ENCODE measurements at places on chromosomes 13 and 19.

DNA sequence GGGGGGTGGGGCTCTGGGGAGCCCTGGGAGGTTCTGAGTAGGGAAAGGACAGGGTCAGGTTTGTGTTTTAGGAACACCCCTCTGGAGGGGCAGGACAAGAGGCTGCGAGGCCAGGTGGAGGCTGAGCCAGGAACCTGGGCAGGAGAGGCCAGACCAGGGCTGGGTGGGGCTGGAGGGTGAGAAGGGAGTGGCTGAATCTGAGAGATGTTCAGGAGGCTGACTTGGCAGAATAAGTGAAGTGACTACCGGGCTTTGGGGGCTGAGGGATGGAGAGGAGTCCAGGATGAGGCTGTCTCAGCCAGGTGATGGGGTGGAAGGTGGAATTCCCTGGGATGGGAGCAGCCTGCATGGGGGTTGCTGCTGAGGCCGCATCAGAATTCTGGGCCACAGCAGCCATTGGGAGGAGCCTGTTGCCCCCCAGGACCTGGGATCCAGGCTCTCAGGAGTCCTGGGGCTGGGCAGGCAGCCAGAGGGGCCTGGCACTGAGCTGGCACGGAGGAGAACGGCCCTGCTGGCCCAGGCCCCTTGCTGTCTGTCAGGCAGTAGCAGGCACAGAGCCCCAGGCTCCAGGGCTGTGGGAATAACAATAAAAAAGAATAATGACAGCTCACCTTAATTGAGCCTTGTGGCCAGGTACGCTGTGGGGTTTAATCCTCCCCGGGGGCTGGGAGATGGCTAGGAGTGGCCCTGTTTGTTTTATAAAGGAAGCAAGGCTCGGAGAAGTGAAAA is 3.3 kb downstream of the PPP5C start:
- no peak for DNase-seq

- no peak for DNase-seq
These were observed 53.1 kb downstream of the C13orf46 start for GRCh38 chr13:113920606-113921286.

GRCh38 chr13:39132286-39133230 is 94.3 kb downstream of the NHLRC3 start:
- no peak for DNase-seq

GRCh38 chr13:113951246-113951999 is 22.5 kb downstream of the C13orf46 start:
- no peak for DNase-seq

DNA sequence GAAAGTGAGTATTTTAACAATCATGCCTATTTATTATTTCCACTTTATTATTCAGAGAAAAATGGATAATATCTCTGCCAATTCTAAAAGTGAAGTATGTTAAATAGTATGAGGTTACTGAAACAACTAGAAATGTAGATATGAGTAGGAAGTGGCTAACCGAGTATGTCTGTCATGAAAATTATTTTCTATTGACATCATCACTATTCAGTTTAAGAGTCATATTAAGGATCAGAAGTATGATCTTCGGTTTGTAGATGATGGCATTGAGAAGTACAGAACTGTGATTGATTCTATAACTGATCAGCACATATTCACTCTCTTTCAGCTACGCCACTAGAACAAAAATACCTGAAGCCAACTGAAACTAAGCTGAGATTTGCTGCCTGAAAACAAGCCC is 146.4 kb upstream of the SLITRK5 start:
- no peak for DNase-seq

DNA sequence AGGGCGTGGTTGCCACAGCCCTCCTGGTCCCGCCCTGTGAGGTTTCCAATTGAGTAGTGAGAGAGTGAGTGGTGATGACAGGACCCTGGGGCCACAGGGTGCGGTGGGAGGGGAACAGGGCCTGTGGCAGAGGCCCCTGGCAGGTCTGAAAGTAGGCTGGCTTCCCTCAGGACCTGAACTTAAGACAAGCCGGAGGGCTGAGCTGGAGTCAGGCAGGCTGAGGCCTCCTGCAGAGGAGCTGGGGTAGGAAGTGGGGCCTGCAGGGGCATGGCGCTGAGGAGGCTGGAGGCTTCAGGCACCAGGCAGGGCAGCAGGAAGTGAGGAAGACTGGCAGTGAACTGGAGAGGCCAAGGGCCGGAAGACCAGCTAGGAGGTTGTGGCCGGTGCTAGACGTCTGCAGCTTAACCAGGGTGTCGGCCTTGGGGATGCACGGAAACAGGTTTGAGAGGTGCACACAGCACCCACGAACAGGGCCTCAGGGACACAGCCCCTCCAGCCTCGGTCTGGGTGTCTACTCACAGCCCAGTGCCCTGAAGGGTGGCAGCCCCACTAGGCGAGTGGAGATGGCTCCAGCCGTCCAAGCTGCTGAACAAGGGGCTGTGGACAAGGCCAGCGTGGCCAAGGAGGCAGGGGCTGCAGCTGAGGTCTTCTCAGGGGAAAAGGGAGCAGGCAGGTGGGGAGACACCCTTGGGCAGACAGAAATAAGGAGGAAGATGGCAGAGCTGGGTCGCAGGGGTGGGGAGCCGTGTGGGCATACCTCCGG is 17.8 kb downstream of the POP4 start:
- no peak for DNase-seq

- no peak for DNase-seq
These were observed 24.0 kb upstream of the EIF3G start for GRCh38 chr19:10143681-10144080.

DNA sequence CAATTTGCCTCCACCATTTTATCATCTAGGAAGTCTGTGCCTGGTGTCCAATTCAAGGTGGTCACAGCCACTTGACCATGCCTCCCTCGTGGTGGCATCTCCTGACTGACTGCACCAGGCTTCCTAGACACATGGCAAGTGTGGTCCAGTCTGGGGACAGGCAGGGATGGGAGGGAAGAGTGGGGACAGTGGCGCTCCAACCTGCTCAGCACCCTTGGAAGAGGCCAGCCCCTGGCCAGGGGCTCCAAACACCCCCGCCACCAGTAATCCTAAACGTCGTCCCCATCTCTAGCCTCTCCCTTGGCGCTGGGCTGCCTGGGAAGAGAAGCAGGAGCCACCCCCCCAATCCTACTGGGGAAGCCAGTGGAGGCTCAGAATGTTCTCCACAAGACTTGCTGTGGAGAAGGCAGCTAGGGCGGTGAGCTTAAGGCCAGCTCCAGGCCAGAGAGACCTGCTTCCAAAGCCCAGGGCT is 2.7 kb downstream of the RPL36 start:
- no peak for DNase-seq

- DNase-seq: no peak
These were observed 10.9 kb upstream of the RCBTB1 start for GRCh38 chr13:49596221-49596620.

DNA sequence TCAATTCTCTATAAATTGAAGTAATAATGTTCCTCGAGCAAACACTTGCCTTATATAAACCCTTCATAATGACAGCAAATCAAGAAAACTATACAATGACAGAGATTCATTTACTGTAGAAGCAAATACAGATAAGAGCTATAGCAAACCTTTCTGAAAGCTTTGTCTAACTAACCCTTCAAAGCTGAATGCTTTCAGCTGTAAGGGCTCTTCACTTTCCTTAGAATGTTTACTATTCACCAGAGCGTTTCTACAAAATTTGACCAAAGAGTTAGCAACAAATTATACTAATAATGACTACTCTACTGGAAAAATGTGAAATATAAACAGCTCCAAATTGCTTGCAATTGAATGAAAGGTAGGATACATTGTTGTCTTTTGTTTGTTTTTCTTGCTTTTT is 218.1 kb downstream of the SLITRK5 start:
- DNase-seq: no peak

- DNase-seq: no peak
These were observed 16.0 kb upstream of the EMC10 start for GRCh38 chr19:50460161-50460765.

GRCh38 chr13:52104624-52105023 is 24.2 kb downstream of the NEK5 start:
- DNase-seq: no peak

DNA sequence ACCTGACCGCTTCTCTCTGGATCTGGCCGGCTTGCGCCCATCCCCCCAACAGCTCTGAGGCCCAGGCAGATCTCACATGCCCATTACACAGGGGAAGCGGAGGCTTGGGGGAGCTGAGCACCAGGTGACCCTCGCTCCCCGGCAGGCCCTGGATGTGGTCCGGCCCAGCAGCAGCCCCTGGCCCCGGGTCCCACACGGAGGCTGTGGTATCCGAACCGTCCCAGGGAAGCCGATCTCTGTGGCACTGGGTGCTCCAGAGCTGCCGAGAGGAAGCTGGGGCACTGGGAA is 27.7 kb downstream of the SBNO2 start:
- no peak for DNase-seq

DNA sequence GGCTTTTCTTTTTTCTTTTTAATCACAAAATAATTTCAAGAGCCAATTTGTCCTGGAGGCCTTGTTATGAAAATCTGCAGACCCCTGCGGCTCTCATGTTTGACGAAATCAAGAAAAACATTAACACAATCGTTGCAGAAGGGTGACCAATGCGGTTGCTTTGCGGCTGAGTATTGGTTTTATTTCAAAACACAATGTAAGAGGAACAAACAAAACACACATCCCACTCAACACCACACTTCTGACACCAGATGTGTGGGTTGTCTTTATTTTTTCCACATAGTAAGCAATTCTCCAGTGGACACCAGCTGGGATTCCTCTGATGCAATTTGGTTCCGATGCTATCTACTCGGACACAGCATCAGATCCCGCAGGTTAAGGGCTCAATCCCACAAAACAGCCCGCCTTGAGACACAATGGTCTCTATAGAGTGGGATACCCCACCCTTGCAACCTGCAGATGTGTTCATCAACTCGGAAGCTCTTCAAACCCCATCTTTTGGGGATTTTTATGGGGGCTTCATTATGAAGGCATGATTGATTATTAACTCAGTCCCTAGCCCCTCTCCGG is 21.9 kb upstream of the CCDC124 start:
- DNase-seq: no peak

- no peak for DNase-seq
These were observed 8.2 kb downstream of the CLC start for GRCh38 chr19:39729594-39729993.

DNA sequence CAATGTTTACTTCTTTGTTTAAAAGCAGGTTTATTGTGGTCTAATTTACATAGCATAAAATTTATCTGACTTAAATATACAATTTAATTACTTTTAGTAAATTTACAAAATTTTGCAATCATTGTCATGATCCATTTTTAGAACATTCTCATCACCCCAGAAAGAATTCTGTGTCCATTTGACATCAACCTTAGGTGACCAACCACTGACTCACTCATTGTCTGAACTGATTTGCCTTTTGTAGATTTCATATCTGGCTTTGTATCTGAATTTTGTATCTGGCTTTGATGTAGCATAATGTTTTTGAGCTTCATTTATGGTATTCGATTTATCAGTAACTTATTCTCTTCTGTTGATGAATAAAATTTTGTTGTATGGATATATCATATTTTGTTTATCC is 40.4 kb downstream of the EDNRB start:
- DNase-seq: no peak

Measured in stimulated activated CD8-positive, alpha-beta memory T cell treated with anti-CD3 and anti-CD28 coated beads, Interleukin-4, amount 100 ng/mL, for 4 hours (primary cell).